ENCODE measurements at places on chromosomes 2 and 18.

- DNase-seq = no peak
Measured at GRCh38 chr2:164937864-164938401, 17.4 kb downstream of the SLC38A11 start.

DNA sequence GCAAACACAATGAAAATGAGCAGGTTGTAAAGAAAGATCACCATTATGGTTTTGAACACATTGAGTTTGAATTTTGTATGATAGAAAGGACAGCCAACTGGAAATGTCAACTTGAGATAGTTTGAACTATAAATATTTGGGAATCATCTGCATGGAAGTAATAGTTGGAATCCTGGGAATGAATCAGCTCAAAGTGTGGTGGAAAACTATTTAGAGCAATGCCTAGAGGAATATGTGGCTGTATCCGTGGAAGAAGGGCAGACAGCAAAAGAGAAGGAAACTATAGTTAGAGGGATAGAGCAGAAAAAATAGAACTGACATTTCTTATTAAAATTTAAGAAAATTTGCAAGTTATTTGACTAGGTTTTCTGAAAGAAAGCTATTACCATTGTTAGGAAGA, 112.5 kb upstream of the OTX1 start:
- DNase-seq = no peak

DNA sequence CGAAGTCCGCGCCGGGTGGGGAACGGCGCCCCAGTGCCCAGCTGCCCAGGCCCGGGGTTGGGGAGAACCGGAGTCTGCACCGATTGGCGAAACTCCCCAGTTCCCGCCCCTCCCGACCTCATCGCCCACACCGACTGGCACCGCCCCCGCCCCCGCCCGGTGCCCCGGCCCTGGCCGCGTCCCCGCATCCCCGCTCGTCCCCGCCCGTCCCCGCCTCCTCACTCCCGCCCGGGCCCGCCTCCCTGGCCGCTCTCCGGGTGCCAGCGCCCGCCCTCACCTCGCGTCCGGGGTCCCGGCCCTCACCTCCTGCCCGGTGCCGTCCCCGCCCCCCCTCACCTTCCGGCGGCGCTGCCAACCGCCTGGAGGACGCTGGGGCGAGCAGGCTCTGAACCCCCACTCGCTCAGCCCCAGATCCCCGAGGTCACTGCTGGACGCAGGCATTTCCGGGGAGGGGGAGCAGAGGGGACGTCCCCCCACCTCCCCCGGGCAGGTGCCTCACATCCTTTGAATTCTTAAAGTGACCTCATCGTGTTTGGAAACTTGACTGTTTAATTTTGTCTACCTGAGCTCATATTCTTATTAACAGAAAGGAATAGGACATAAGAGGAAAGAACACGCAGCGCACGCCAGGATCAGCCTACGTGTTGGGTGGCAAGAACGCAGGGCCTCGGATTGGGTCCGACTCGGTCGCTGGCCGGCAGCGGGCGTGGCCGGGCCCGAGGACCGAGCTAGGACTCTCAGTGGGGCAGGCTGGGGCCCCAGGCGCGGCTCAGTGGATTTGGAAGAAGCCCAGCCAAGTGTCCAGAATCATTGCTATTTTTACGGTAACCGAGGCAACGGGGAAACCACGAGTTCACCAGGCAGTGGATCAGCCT, at the start of gene FAM110C:
FAM110C (minus strand) TSS at position 35 of the 875 bp plus-strand sequence. CDS start 120 bp downstream, outside the sequence.
- peak; percentile 23 for DNase-seq

- no peak for DNase-seq
Measured at GRCh38 chr18:63119647-63120046, 199.9 kb downstream of the BCL2 start.

- DNase-seq = no peak
Measured at GRCh38 chr2:96501886-96502810, 3.0 kb downstream of the NEURL3 start.

DNA sequence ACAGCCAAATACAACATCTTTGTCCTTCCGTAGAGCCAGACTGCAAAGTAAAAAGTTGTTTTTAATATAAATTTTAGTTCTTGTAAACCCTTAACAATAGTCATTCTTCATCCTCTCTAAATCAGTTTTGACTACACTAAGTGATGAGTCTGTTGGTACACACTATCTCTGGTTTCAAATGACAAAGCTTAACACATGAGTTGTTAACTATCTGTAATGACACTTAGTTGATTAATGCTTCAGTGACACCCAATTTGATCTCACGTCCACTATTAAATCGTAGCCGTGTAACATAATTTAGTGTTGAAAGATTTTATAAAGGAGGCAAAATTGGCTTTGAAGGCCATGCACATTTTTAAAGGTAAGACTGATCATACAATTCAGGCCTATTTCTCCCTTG, 181.6 kb downstream of the ZNF521 start:
- no peak for DNase-seq

DNA sequence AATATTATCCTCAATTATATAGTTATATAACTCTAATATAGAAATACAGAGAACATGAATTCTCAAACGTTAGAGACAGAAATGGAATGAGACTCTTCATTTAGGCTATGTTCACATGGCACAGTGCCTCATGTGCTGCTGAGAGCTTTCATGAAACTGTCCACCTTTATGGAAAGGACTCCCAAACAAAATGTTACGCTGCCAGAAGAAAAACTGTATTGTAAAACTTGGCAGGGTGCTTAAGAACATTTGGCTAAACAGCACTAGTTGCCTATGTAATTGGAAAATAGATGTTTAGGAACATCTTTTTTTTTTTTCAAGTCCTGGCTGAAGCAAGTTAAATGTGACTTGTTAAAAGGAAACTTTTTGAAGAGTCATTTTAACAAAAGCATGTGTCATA, 396.0 kb downstream of the ERBB4 start:
- no peak for DNase-seq

Data from effector memory CD8-positive, alpha-beta T cell (primary cell).